Hematopoietic multipotent progenitor cell treated with erythropoietin and hydrocortisone succinate and interleukin-3 and kit ligand, for 4 days (in vitro differentiated cells): ENCODE measurements at places on chromosomes 12 and 14.
A peak's percentile ranks its signal among the peaks of the same experiment; 100 is the strongest.

DNA sequence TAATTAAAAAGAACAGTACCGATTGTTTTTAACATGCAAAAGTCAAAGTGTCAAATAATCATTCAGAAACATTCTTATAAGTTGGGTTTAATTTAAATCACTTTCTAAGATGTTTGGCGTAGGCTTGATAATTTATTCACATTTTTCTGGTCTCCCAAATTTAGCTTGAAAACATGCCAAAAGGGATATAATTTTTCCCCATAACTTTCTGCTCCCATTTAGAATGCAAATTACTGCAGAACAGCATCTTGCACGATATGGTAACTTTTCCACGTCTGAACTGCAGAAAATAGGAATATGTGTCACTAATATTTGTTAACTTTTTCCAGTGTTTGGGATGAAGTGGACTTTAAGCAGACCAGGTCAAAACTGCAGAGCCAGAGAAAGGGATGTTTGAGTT lies 1592.4 kb upstream of the SEL1L start:
- DNase-seq, result no peak

- no peak for DNase-seq
These were observed 219.5 kb upstream of the OTX2 start for GRCh38 chr14:57029620-57030253.

- DNase-seq, result no peak
These were observed 277.0 kb downstream of the CEP128 start for GRCh38 chr14:80664576-80664975.

- DNase-seq, result no peak
These were observed 5.9 kb upstream of the FBLN5 start for GRCh38 chr14:91953170-91953985.

DNA sequence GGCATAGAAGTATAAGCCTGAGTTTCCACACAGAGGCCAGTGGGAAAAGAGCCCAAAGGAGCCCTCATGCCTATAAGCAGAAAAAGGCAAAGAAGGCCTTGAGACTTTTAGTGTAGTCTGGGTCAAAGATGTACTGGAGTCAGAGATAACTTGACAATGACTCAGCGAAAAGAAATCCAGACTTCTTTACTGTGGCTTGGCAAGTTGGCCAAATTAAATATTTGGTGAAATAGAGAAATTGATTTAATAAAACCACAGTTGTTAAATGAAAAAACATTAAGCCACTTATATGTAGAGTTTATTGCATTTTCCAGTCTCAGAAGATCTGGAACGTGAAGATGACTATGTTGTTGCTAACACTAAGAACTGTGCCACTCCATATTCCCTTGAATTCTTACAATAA lies 105.1 kb downstream of the TMTC3 start:
- peak; percentile 24 for DNase-seq

- DNase-seq, result no peak
These were observed 1085.4 kb downstream of the SLC6A15 start for GRCh38 chr12:83827193-83827592.

GRCh38 chr12:129790930-129791329 lies 112.9 kb downstream of the TMEM132D start:
- DNase-seq, result no peak

DNA sequence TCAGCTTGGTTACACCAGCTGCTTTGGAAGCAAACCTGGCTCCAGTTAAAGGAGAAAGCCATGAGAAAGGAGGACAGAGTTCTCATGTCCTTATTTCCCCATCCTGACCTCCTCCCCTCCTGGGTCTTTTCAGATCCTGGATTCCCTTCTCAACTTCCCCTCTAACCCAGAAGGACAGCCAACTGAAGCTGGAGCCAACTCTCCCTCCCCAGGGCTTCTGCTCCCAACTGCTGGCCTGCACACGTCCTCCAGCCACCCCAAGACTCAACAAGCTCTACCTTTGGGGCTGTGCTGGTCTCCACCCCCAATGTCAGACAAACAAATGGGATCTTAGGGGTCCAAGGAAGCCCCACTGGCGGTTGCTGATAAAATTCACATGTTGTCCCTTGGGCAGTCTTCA lies 651.1 kb upstream of the TBX3 start:
- DNase-seq, result no peak

DNA sequence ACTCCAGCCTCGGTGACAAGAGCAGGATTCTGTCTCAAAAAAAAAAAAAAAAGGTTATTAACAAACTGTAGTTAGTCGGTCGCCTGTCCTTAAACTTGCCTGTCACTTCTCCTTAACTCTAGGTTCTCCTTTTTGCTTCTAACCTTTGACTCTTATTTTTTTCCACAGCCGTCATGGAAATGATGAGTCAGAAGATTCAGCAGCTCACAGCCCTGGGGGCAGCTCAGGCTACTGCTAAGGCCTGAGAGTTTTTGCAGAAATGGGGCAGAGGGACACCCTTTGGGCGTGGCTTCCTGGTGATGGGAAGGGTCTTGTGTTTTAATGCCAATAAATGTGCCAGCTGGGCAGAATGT lies 418 bp upstream of the MYG1 start:
- DNase-seq, result peak; percentile 87

GRCh38 chr12:104551313-104551931 lies 94.7 kb downstream of the CHST11 start:
- no peak for DNase-seq

DNA sequence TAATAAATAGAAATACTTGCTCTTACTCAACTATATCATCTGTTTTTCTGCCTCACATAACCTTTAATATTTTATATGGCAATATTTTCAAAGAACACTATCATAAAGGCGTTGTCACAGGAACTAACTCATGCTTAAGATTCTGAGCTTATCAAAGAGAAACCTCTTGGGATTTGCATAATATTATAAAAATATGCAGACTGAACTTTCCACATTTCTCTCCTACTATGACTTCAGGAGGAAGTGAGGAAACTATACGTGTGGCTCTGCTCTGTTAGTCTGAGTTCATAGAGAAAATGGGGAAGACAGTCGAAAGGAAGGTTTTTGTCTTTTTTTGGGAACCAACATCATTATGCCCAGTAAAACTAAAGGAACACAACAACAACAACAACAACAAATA lies 124.7 kb downstream of the GARIN6 start:
- no peak for DNase-seq

DNA sequence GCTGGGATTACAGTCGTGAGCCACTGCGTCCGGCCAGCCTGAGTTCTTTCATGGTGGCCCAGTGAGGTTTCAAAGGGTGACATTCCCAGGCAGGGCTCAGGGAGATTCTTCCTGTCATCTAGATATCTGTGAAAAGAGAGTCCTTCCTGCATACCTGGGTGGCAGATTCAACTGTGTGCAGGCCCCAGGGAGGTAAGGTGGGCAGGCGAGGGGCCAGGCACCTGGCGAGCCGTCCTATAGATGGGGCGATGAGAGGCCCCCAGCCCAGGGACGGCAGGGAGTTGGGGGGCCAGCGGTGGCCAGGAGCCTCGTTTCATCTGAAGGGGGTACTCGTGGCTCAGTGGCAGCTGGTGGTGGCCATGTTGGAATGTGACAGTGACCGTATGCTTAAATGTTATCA lies 7.1 kb upstream of the EP400 start:
- DNase-seq, result no peak

- DNase-seq, result no peak
These were observed 7.4 kb downstream of the IFI27L1 start for GRCh38 chr14:94088516-94088915.

GRCh38 chr12:43579206-43579605 lies 27.2 kb upstream of the ADAMTS20 start:
- no peak for DNase-seq

DNA sequence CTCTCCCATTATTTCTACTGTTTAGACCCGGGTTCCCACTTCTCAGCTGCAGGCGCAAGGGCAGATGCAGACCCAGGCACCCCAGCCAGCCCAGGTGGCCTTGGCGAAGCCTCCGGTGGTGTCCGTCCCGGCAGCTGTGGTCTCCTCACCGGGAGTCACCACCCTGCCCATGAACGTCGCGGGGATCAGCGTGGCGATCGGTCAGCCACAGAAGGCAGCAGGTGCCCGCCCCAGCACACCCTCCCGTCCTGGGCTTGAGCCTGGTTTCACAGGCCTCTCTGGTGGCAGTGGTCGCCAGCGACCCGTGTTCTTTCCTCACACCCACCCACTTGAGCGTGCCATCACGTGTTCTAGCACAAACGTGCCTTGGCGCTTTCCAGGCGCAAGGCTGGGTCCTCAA lies 77.4 kb downstream of the DDX51 start:
- no peak for DNase-seq

DNA sequence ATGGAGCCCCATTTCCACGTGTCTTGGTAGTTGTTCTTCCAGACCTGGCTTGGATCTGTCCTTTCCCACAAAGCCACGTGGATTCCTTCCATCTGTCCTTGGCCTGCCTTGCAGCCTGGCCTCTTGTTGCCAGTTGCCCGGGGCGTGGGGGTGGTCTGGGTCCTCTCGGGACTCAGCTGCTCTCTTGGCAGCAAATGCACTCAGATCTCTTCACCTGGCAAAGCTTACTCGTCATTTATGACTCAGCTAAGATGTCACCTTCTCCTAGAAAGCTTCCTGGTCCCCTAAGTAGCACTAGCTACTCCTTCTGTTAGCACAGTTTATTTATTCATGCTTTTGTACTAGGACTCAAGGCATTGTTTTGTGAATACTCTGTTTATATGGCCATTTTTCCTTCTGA lies 13.6 kb downstream of the PLEKHG3 start:
- no peak for DNase-seq

DNA sequence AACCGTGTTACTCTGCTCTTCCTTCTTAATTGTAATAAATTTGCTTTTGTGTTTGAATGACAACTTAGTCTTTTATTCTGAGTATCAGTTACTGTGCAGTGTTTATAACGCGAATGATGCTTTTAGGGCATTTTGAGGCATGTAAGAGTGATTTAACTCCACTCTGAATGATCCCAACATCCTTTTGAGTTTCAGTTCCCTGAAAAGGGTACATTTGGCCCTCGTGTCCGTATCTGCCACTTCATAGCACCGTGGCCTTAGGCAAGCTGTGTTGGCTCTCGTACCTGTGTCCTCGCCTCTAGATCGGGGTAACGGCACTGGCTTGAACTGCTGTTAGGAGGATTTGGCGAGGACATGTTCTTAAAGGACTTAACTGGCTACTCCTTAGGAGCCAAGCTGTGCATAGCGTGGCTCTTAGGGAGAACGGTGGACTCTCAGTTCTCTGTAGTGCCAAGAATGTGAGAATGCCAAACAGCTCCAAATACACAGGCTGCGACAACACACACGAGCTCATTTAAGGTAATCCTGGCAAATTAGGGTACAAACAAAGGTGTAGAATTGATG lies 92.0 kb downstream of the PPP2R5C start:
- DNase-seq, result no peak

DNA sequence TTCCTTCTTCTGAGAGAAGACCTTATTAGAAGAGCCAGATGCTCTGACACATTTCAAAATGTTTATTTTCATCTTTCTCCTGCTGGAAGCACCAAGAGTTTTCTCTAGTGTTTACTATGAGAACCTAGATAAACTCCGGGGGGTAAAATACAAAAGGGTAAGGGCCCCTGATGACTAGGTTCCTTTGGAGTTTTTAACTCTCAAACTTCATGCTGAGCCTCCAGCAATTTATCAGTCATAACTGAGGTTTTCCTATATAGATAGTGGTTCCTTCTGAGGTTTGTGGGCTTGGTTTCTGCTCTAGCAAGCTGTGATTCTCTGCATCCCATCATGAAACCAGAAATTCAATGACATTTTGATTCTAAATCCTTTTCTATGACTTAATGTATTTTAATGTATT lies 210.9 kb downstream of the LRFN5 start:
- DNase-seq, result no peak

- no peak for DNase-seq
These were observed 74.5 kb downstream of the VWF start for GRCh38 chr12:6049992-6050391.

DNA sequence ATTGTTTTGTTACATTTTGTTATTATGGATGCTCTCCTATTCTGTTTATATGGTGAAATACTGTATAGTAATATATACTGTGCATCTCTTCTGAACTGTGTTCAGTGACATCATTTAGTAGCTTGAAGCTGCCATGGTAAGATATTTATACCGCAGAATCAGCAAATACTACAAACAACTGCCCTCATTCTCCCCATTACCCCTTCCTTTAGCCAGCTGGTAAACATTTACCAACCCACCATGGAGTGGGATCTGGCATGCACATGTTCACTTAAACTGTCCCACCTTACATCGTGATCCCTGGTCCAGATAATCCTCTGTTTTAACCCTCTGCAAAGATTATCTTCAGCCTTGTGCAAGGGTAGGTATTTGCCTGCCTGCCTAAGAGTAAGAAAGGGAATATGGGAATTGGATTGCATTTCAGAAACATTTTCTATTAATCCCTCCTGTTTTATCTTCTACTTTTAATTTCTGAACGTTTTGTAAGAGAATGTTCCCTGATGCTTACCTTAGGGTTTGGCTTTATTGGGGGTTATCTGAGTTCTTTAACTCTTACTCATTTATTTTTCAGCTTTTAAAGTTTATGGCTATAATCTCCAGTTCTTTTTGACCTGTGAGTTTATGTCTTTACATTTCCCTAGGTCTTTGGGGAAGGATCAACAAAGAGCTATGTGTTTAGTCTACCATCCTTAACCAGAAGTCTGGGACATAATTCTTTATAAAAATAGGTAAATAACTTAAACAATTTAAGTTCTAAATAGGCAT lies 46.5 kb downstream of the FBXO34 start:
- no peak for DNase-seq

DNA sequence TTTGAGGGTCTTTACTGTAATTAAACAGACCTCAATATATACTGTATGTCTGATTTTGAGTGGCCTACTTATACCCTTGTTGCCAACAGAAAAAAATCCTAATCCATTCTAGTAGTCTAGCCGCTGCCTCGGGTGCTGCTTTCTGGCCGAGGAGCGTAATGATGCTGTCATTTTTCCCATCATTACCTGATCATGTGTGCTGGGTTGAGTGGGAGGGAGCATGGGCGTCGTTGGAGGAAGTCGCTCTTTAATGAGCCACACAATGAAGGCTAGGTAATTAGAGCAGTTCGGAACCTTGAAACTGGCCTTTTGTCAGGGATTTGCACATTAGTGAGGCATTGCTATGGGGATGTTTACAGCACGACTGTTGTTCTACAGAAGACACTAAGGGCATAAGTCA lies 76.1 kb upstream of the RFX4 start:
- no peak for DNase-seq

GRCh38 chr14:105374389-105374788 lies 23.9 kb upstream of the TEX22 start:
- no peak for DNase-seq

GRCh38 chr12:47020211-47020821 lies 59.1 kb upstream of the PCED1B start:
- no peak for DNase-seq

- DNase-seq, result peak; percentile 83
These were observed 16.4 kb upstream of the PUS1 start for GRCh38 chr12:131912518-131913274.
